OCI-M1 (cell line): ENCODE measurements at places on chromosomes 1 and 21.
A peak's percentile ranks its signal among the peaks of the same experiment; 100 is the strongest.

DNA sequence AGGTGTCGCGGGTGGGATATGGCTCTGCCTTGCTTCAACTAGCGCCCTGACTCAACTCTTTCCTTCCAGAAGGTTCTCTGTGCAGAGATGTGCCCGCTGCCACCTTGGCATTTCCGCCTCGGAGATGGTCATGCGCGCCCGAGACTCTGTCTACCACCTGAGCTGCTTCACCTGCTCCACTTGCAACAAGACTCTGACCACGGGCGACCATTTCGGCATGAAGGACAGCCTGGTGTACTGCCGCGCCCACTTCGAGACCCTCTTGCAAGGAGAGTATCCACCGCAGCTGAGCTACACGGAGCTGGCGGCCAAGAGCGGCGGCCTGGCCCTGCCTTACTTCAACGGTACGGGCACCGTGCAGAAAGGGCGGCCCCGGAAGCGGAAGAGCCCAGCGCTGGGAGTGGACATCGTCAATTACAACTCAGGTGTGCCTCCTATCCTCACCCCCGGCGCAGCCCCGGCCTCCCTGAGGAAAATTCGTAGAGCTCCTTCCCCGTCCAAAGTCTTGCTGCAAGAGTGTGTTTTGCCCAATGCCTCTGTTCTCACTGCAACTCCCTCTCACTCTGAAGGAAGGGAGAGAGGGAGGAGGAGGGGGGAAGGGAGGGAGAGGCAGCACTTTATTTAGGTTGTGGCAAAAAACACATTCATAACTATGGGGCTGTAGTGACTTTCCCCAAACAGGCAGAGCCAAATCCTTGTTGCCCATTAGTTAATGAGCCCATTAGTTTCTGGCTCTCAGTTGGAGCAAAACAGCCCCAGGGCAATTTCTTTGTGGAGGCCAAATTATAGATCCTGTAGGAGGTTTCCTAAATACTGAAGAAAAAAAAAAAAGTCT is 4.3 kb downstream of the LHX9 start:
- DNase-seq: no peak

GRCh38 chr1:218614031-218614430 is 268.9 kb downstream of the TGFB2 start:
- DNase-seq: no peak

GRCh38 chr1:113072141-113072756 is 749 bp upstream of the LRIG2 start:
- DNase-seq: peak; percentile 75

DNA sequence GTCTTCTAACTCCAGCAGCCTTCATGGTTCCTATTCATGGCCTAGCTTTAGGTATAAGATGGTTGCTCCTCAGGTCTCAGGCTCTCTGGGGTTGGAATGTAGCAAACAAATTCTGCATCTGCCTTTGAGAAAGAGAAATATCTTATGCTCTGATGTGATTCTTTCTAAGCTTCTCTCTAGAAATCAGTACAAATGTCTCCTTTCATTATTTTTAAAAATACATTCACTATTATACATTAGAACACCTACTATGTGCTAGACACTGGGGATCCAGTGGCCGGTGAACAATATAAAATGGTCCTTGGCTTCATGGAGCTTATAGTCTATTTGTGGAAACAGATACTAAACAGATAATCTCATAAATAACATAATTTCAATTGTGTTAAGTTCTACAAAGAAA is 16.1 kb upstream of the TMEM39B start:
- DNase-seq: no peak

DNA sequence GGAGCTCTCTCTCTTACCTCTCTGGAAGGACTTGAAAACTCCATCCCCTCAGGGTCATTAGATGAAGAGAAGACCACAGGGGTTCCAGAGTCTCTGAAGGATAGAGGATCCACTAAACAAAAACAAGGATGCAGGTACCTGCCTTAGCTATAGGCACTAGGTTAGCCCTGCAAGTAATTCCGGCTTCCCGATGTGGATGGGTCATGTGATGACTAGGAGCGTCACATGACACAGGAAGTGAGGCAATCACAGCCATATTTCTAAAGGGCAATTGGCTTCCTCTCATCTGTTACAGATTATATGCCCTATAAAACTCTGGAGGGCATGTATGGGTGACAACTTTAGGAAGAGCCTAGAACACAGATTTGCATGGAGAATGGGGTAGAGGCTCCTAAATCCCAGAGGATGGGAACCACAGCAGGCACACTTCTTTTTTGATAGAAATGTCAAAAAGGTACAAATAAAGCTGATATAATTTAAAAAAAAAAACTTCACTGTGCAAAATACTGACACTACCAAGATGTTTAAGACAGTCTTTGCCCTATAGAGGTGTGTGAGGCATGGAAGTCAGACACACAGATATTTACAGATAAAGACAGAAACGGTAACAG is 14.1 kb downstream of the ENTREP3 start:
- peak; percentile 93 for DNase-seq

- DNase-seq: no peak
These were observed 33.4 kb downstream of the LRRC53 start for GRCh38 chr1:74478979-74479378.

DNA sequence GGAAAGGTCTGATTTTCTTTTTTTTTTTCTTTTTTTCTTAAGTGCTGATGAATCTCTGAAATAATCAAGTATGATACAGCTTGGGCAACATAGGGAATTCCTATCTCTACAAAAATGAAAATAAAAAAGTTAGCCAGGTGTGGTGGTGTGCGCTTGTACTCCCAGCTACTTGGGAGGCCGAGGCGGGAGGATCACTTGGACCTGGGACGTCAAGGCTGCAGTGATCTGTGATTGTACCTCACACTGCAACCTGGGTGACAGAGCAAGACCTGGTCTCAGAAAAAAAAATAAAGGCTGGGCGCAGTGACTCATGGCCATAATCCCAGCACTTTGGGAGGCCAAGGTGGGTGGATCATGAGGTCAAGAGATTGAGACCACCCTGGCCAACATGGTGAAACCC is 6.0 kb downstream of the TRAPPC10 start:
- no peak for DNase-seq

- DNase-seq: peak; percentile 95
These were observed at the start of gene ADAMTS1 for GRCh38 chr21:26845066-26845758. Gene ADAMTS1, minus strand, starts transcription at chr21:26845409. Its CDS starts 455 bp downstream, at chr21:26844954.

DNA sequence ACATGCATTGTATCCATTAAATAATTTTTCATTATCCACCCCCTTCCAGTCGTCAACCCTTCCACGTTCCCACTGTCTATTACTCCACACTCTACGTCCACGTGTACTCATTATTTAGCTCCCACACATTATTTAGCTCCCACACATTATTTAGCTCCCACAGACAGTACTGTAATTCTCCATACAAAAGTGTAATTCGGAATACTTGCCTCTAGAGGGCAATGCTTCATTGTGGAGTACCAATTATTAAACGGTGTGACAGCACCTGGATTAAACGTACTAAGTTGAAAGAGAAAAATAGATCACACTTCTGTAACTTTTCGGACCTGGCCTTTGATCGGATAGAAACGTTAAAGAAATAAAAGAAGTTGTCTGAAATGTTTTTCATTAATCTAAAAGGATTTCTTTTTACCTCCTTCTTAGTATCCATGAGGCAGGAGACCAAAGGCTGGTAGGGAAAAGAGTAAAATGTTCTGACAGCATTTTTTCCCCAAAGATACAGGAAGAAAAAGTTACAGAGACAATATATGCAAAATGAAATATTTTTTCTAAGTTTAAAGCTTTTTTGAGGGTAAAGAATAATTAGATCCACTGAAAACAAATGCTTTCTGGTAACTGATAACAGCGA is 99.2 kb downstream of the LHX8 start:
- peak; percentile 58 for DNase-seq

DNA sequence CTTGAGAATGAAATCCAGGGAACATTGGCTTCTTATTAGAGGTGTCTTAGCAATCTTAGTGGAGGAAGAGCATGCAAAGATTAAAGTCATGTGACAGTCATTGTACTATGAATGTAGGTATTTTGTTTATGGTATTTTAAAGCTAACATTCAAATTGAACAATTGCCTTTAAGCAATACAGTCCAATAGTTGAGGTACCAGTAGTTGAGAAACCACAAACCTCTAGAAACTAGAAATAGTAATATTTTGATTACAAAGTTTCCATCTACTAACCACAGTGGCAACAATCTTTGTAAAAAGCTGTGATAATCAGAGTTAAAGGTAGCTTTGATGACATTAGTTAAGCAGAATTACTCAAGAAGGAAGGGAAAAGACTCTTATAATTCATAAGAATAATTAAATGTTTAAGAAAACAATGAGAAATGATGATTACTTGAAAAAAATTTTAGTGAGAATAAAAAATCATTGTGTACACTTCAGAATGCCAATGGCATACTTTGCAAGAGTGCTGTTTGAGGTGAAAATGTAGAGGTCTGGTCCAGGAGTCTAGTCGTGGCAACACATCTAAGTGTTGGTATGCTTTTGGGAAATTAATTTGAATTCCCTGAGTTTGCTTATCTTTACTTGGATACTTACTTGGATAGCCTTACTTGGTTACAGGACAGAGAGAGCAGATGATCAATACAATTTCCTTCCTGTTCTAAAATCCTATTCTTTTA is 104.9 kb upstream of the PTGFR start:
- DNase-seq: no peak

GRCh38 chr1:25641931-25642573 is 25.5 kb downstream of the MAN1C1 start:
- DNase-seq: no peak

- DNase-seq: no peak
These were observed 89.8 kb downstream of the EVI5 start for GRCh38 chr1:92695104-92695503.

DNA sequence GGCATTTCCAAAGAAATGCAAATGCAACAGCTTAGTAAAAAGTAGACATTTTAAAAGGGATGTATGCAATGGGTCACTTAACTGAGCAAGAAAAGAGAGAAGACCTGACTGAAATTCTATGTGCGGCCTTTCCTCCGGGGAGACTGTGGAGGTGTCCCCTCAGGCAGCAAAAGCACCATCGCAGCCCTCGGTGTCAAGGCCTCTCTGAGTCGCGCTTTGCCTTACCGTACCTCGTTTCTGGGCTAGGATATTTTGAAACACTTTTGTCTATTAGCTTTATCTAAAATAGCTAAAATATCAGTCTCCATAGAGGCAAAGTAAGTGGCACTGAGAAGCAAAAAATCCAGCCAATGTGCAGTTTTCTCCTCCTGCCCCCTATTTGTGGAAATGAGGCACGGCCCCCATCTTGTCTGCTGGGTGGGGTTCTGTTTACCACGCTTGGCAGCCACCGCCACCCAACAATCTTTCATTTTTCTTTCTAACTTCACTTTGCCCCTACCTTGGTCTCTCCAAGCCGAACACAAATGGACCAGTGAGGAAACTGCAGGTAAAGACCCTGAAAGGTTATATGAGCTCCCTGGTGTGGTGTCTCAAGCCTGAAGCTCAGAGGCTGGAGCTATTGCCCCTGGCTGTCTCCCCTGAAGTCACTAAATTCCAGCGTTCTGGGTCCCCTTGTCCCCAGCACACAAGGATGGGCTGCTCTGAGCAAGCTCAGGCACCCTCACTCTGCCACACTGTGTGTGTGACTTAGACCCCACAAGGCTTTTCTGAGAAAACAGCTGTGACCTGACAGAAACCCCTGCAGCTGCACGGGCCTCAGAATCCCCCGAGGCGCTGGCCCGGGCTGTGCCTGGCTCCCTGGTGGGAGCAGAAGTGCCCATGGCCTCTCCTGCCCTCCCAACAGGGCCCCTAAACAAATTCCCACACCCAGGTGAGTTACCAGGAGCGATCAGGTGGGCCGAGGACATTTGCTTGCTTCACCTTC is 1.6 kb downstream of the CD247 start:
- DNase-seq: no peak

- DNase-seq: peak; percentile 53
These were observed 177.0 kb upstream of the KAZN start for GRCh38 chr1:14421295-14421976.

DNA sequence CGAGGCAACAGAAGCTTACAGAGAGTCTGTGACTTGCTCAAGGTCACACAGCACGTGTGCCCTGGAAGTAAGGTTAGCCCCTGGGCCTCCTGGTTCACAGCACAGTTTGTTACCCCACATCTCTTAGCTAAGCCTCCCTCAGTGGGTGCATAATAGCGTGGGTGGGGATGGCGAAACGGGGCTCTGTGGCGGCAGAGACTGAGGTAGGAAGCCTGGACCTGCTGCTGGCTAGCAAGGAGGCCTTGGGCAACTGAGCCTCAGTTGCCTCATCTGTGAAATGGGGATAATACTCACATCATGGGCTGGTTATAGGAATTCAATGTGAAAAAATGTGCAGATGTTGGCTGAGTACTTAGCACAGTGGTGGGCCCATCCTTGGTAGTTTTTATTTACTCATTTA is 596 bp downstream of the PADI4 start:
- no peak for DNase-seq

- no peak for DNase-seq
These were observed 20.7 kb upstream of the HPCAL4 start for GRCh38 chr1:39711966-39712340.

- DNase-seq: no peak
These were observed 62.4 kb upstream of the LRP8 start for GRCh38 chr1:53390261-53390660.

DNA sequence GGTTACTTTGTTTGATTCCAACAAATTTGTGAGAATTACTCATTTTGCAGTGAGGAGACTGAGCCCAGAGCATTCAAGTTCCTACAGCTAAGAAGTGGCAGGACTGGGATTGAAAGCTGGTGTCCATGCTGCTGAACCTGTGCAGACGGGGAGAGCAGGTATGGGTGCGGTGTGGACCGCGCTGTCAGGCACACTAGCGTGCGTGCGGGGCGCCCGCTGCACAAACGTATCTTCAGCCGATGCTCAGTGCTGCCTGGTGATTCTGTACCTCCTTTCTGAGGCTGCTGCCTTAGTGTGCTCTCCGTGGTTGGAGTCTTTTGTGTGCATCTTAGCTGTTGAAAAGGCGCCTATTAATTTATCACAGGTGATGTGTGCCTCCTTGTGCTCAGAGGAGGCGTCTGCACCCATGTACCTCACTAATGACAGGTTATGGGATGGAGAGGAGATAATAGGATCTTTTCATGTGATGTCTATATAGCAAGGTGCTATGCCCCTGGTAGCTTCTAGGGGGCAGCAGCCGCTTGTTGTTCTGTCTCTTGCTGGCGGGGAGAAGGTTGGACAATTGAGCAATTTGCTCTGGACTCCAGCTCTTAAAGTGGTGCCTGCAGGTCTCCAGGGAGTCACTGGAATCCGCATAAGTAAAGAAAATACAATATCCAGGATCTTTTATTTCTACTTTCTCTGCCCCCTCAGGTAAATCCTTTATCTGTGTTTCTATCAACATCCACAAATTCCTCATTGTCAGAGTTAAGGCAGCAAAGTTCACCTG is 32.5 kb downstream of the PEX14 start:
- DNase-seq: peak; percentile 82

- DNase-seq: no peak
These were observed 1.8 kb downstream of the AURKAIP1 start for GRCh38 chr1:1373051-1373814.

DNA sequence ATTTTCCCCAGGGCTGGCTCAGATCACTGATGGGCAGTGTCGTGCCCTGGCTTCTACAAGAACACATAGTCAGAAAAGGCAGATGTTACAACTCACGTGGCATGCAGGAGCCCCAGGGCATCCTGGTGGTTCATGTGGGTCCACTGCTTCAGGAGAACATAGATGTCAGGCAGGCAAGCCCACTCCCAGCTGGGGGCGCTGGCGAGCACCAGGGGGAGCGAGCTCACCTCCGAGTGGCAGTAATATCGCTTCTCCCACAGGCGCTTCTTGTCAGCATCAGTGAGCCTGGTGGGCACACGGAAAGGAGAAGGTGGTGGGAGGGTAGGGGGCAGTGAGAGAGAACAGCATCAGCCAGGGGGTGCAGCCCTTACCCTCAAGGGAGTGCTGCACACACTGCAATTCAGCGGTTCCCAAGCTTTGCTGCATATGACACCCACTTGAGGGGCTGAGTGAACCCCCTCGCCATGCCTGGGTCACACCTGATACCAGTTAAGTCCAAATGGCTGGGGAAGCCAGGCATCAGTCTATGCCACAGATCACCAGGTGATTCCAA is 34.3 kb upstream of the PPP1R15B start:
- DNase-seq: peak; percentile 84
